NCI-H1417 treated with DMSO at 0.1 percent for 48 hours (cell line): ENCODE measurements at places on chromosomes 4 and X.

DNA sequence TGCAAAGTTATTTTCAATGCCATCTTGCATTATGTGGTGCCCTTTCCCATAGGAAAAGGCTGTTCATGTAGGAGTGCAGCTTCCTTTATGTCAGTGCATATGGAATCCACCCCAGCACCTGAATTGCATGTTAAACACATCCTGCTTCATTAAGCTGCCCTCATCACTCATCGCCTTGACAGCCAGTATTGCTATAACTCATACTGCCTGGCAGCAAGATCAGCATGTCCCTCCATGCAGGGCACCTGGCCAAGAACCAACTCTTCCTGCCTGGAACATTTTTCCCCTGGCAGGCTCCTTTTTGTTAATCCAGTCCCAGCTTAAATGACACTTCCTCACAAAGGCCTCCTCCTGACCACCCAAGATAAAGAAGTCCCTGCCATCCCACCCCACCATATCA, 23.5 kb upstream of the CA5B start:
- DNase-seq = peak; percentile 12

DNA sequence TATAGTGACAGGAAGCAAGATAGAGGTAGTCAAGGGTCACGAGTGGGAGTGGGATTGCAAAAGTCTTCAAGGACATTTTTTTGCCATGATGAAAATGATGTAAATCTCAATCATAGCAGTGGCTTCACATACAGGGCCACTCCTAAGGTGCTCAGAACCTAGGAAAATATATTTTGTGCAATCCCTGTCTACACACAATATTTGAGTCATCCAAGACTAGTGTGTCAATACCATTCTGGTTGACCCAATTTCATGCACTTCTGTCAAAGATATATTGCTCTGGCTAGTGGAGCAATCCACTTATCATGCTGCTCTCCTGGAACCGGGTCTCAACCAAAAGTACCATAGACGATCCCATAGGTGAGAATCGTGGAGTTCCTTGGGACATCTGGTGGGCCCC, 24.2 kb upstream of the XPNPEP2 start:
- no peak for DNase-seq

DNA sequence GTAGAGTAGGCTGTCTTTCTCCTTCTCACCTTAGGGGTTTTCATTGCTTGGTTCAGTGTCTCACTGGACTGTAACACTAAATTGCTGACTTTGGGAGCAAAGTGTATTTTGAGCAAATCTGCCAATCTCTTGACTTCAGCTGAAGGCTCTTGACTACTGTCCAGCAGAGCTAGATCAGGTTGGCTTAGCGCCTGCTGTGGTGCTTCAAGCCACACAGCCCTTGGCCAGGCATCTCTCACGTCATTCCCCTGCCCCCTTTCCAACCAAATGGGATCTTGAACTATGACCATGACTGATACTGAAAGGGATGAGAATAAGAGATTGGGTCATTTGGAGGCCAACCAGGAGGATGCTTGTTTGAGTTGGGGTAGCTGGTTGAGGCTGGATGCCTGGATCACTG, 4.8 kb downstream of the SLC16A2 start:
- no peak for DNase-seq

DNA sequence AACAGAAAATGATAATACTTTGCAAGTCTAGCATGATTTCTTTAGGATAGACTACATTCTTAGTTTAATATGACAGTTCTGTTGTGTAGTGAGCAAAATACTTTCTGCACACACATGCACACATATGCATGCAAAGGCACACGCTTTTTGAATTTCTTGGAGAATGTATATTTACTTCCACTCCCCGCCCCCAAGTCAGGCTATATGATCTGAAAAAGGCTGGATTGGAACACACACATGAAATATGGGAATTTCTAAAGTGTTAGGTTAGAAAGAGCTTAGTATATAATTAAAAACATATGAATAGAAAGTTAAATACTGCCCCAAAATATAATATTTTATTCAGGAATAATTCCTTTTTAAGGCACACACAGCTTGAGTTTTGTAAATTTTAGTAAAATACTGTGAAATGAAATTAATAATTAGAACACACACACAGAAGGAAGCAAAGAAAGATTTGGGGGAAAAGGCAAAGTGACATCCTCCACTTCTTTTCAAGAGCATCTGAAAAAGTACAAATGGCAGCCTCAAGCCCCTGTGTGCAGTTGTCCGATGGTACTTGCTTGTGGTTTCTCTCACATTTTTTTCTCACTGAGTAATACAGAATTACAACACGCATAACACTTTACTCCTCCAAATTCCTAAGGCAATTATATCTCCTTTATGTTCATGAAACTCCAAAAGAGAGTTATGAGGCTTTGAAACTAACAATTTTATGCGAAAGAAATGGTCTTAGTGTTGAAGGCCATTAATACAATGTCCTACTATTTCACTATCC, 228.9 kb upstream of the ETNPPL start:
- DNase-seq = no peak

- peak; percentile 18 for DNase-seq
Observed at GRCh38 chr4:6227412-6228157, 27.2 kb upstream of the JAKMIP1 start.

DNA sequence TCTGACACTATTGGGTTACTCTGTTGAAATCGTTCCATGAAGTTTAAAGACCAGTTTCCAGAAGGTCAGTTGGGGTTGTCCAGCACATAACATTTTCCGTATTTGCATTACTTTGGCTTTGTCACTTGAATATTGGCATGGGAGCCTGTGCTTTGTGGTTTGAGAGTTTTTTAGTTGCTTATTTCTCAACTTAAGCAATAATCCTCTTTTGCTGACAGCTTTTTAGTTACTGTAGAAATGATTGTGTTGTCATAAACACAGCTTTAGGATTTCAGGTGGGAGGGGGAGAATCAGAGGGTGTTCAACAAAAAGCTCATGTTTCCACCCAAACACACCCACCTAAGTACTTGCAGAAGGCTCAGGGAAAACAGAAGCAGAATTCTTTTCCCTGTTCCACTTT, 210.7 kb upstream of the TLL1 start:
- no peak for DNase-seq

DNA sequence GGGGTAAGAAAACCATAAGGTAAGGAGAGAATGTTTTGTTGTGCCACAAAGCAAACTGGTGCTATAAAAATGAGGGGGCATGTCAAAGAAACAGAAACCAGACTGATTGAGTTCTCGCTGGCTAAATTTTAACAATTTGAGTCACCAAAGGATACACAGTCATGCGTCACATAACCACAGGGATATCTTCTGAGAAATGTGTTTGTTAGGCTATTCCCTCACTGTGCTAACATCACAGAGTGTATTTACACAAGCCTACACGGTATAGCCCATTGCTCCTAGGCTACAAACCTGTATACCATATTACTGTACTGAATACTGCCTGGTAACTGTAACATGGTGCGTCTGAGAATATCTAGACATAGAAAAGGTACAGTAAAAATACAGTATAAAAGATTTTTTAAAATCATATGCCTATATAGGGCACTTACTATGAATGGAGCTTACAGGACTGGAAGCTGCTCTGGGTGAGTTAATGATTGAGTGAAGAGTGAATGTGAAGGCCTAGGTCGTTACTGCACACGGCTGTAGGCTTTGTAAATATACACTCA, 50.1 kb downstream of the FBXW7 start:
- DNase-seq = no peak

GRCh38 chr4:121185960-121186359, 21.8 kb upstream of the TNIP3 start:
- no peak for DNase-seq

DNA sequence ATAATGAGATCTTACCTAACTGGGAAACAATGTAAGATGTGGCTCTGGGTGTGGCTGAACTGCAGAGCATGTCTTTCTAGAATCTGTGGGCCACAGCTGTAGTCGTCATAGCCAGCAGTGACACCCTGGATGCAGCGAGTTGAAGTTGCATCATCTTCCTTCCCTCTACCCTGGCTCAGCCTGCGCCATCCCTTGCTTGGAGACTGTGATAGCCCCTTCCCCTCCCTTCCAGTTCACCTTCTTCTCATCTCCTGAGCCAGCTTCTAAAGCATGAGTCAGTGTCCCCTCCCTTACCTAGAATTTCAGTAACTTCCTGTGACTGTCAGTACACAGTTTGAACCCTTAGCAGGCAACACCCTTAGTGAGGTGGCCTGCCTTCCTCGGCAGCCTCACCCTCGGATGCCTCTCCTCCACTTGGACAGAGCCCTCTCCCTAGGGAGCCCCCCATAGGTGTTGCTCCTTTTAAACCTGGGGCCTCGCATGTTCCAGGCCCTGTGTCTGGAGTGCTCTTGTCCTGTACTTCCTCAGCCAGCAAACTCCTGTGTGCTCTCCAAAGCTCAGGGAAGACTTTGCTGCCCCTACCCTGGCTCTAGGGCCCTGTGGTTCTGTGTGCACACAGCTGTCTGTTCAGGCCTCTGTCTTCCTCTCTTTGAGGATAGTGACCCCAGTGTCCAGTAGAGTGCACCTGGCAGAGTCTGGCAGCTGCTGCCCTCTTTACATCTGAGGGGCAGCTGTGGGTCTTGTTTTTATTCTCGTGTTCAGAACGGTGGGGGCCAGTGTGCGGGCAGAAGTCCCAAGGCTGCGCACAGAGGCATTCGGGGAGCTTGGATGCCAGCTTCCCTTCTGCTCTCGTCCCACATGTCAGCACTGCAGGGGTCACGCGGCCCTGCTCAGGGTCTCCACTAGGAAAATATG, 43.7 kb upstream of the TADA2B start:
- no peak for DNase-seq

DNA sequence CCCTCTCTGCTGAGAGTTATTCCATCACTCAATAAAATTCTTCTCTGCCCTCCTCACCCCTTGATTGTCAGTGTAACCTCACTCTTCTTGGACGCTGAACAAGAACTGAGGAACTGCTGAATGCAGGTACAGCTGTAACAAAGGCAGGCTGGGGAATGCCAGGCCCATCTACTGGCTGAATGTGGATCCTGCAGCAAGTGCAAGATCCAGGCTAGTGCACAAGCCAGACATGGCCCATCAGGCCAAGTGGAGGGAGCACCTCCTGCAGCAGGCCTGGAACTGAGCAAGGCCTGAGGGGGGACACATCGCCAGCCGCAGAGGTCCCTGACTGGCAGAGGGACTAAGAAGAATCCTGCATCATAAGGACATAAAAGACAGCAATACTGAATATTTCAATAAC, 411.8 kb upstream of the PCDH10 start:
- DNase-seq = no peak

GRCh38 chr4:152734015-152734698, 45.4 kb downstream of the TIGD4 start:
- no peak for DNase-seq

- DNase-seq = no peak
Observed at GRCh38 chr4:46894826-46895225, 14.2 kb downstream of the COX7B2 start.

- peak; percentile 49 for DNase-seq
Observed at GRCh38 chr4:167218022-167218608, 16.2 kb downstream of the SPOCK3 start.

- DNase-seq = no peak
Observed at GRCh38 chr4:6225469-6225868, 25.1 kb upstream of the JAKMIP1 start.

- no peak for DNase-seq
Observed at GRCh38 chr4:54433686-54434085, 204.6 kb downstream of the PDGFRA start.

DNA sequence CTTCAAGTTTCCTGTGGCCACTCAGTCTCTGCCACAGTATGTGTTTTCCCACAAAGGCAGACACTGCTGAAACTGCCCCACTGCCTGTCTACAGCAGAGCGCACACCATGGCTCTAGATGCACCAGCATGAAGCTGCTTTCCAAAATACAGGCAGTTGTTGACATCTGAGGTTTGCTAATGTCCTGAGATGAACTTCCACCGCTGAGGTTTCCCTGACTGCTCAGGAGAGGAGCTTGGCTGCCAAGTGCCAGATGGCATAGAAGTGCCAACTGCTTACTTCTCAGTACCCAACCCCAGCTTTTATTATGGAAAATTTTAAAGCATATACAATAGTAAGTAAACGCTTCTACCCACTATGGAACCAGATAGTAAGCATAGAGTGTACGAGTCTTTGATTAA, 61.0 kb upstream of the EXOC1L start:
- DNase-seq = no peak
